ENCODE measurements at places on chromosomes 5 and 9. TPM values are rescaled to one million over a fixed set of nuclear protein-coding genes. Genes with fewer than 3 reads are reported as not detected.

Gene SLC25A2
- total RNA-seq = 0.27 TPM

Gene MCIDAS
- total RNA-seq = not detected

- peak; percentile 75 for DNase-seq
Observed at GRCh38 chr5:139787568-139788293, 7.9 kb upstream of the PSD2 start.

DNA sequence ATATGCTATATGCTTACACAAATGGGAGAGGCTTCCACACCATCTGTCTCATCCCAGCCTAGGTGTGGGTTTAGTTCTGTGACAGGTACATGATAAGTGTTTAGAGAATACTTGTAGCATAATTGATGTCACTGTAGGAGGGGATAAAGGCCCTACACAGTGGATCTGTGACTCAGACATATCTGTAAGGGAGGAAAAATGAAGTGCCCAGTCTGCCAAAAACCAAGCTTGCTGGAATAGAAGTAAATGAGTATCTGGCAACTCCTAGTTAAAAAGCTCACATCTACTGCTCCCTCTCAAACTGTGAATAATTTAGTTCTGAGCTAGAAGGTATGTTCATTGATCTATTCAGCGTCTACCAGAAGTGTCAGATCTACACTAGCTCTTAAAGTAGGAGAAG lies 38.9 kb upstream of the FAM174A start:
- DNase-seq = no peak

Gene PLPPR1
- not detected for total RNA-seq

- no peak for DNase-seq
Observed at GRCh38 chr5:118953652-118954005, 34.7 kb downstream of the DTWD2 start.

Gene MRRF
- 35.8 TPM for total RNA-seq

- DNase-seq = no peak
Observed at GRCh38 chr5:93279296-93279963, 301.6 kb downstream of the NR2F1-AS1 start.

Data from naive thymus-derived CD4-positive, alpha-beta T cell (primary cell).